ENCODE measurements at places on chromosomes 1 and 21. TPM values are rescaled to one million over a fixed set of nuclear protein-coding genes. Genes with fewer than 3 reads are reported as not detected.

Gene ARTN
- not detected for polyA plus RNA-seq

Gene CA6
- polyA plus RNA-seq, result not detected

Gene NMNAT2
- polyA plus RNA-seq, result not detected

Gene PADI2
- 0.10 TPM for polyA plus RNA-seq

Gene MYOG
- not detected for polyA plus RNA-seq

Gene RAB25
- polyA plus RNA-seq, result 2.9 TPM

Gene PPM1J
- polyA plus RNA-seq, result 1.4 TPM

Gene PRAMEF7
- polyA plus RNA-seq, result not detected

Gene CPLANE2
- 2.2 TPM for polyA plus RNA-seq

Gene GJA5
- polyA plus RNA-seq, result not detected

Gene DTL
- polyA plus RNA-seq, result 0.19 TPM

Gene FLG2
- polyA plus RNA-seq, result not detected

Gene ATP1A2
- polyA plus RNA-seq, result not detected

Gene FAM72B
- polyA plus RNA-seq, result 1.1 TPM

Gene KLHDC9
- 5.0 TPM for polyA plus RNA-seq

Gene IRF6
- polyA plus RNA-seq, result 0.93 TPM

Gene USH2A
- polyA plus RNA-seq, result not detected

Gene GSTM1
- polyA plus RNA-seq, result not detected

Gene FLG
- polyA plus RNA-seq, result not detected

Gene ZNF683
- polyA plus RNA-seq, result 8.8 TPM

Gene SPOCD1
- not detected for polyA plus RNA-seq

Gene NEK7
- 21.6 TPM for polyA plus RNA-seq

Gene POLR3GL
- 64.0 TPM for polyA plus RNA-seq

Gene GPR25
- 41.1 TPM for polyA plus RNA-seq

Gene PPIH
- polyA plus RNA-seq, result 64.6 TPM

Gene OPRD1
- 0.03 TPM for polyA plus RNA-seq

Gene FCRLB
- 11.1 TPM for polyA plus RNA-seq

Gene DYNLT4
- not detected for polyA plus RNA-seq

Gene THEM5
- polyA plus RNA-seq, result not detected

Gene CATSPERE
- polyA plus RNA-seq, result 0.23 TPM

Gene BATF3
- 0.80 TPM for polyA plus RNA-seq

Gene ETV3L
- not detected for polyA plus RNA-seq

Gene OR2G3
- not detected for polyA plus RNA-seq

Gene HES2
- polyA plus RNA-seq, result not detected

Gene SLC30A2
- not detected for polyA plus RNA-seq

Gene KISS1
- not detected for polyA plus RNA-seq

Gene CD160
- 1.8 TPM for polyA plus RNA-seq

Gene SOD1
- polyA plus RNA-seq, result 438 TPM

Gene PALMD
- not detected for polyA plus RNA-seq

Gene S100A9
- polyA plus RNA-seq, result 44.6 TPM

Gene TDRD5
- polyA plus RNA-seq, result not detected

Measured in IgD-negative memory B cell (primary cell).